Urothelium cell line (cell line): ENCODE measurements at places on chromosomes 12 and 14.
A peak's percentile ranks its signal among the peaks of the same experiment; 100 is the strongest.

DNA sequence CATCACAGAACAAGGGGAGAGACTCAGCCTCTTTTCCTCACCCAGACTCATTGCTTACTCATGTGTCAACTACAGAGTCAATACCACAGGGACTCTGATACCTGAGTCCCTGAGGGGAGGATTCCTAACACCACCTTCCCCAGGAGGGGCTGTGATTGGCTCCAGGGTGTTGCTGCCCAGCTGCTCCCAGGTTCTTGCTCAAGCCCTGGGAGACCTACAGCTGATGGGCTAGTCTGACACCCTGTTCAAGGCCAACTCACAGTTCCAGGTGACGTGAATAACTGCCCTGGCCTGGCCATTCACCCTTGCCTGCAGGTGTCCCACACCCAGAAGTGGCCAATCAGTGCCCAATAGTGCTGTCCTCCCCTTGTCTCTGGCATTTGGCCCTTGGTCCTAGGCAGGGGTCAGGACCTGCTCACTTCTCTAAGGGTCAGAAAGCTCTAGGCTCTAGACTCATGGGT, 8.6 kb downstream of the SPRYD4 start:
- no peak for DNase-seq

DNA sequence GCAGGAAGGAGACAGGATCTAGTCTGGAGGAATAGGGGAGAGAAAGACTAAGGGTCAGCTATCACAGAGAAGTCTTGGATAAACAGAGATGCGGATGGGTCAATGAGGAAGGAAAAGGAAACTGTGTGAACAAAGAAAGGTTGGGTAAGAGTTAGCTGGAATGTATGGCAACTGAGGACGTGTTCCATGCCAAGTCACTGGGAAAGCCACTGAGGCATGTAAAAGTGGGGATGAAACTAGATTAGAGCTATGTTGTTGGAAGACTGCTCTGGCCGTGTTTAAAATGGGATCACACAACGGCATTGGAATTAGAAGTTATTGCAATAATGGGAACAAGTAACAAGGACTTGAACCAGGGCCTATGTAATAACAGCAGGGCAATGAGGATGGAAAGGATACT, 3.9 kb upstream of the NR2C1 start:
- DNase-seq, result no peak

DNA sequence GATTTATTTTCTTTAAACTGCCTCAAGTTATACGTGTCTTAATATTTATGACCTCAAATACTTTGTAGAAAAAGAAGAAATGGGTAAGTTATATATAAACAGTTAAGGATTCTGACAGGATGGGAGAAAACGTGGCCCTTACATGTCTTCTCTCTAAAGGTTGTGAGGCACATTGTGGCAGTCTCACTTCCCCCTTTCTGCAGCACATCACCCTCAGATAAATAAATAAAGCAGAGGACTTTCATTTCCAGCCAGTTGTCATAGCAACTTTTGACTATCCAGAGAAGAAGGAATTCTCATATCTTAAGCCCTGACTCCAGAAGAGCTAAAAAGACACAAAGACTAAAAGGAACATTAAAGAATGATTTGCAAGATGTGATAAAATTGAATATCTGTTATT, 28.8 kb upstream of the CEP83 start:
- DNase-seq, result no peak

DNA sequence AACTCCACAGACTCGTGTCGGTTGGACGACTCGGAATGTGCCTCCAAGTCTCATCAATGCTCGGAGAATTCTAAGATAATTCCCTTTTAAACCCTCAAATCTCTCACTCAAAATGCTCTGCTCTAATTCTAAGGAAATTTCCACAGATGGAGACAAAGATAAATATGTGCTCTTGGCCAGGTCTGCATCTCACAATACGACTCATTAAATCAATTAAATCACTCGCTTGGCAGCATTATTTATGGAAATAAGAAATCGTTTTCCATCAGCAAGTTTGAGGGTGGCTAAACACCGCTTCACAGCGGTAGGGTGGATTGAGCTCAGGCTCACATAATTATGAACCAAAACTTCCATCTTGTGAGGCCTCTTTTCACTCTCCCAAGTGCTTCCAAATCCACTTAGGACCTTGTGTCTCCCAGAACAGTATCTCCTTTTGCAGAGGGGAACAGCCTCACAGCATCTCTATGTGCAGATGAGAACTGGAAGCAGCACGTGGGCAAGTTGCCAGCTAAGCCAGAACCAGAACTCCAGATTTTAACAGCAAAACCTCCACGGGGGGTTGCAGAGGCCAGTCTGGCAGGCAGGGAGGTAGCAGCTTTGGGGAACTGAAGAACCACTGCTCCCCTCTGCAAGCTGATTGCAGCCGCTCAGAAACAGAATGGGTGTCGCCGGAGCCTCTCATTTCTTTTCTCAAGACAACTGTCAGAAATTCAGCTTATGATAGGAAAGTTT, 43.8 kb downstream of the RIMBP2 start:
- no peak for DNase-seq

DNA sequence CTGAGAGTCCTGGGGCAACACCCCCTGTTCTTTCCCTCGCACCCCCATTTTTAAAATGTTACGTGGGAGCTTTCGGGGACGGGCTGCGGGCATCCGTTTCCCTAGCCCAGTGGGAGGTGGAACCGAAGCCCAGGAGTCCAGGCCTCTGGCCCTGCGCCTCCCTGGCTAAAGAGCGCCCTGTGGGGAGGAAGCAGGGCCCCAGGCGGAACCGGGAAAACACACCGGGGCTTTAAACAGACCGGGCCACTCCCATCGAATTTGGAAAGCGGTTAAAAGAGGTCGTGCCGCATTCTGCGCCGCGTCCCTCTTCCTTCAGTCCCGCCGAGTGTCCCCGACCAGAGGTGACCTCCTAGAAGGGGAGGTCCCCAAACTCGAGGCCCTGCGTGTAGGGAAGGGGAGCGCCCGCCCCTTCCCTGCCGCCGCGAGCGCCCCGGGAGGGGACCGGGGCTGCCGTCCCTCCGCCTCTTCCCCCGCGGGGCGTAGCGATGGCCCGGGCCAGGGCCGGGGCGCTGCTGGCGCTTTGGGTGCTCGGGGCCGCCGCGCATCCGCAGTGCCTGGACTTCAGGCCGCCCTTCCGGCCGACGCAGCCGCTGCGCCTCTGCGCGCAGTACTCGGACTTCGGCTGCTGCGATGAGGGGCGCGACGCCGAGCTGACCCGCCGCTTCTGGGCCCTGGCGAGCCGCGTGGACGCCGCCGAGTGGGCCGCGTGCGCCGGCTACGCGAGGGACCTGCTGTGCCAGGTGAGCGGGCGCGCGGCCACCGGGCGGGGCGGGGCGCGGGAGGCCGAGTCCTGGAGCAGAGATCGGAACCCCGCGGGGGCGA, at the start of gene HHIPL1:
HHIPL1 (plus strand) TSS at position 407 of the 822 bp plus-strand sequence; CDS start at position 486, 79 bp downstream.
- no peak for DNase-seq

DNA sequence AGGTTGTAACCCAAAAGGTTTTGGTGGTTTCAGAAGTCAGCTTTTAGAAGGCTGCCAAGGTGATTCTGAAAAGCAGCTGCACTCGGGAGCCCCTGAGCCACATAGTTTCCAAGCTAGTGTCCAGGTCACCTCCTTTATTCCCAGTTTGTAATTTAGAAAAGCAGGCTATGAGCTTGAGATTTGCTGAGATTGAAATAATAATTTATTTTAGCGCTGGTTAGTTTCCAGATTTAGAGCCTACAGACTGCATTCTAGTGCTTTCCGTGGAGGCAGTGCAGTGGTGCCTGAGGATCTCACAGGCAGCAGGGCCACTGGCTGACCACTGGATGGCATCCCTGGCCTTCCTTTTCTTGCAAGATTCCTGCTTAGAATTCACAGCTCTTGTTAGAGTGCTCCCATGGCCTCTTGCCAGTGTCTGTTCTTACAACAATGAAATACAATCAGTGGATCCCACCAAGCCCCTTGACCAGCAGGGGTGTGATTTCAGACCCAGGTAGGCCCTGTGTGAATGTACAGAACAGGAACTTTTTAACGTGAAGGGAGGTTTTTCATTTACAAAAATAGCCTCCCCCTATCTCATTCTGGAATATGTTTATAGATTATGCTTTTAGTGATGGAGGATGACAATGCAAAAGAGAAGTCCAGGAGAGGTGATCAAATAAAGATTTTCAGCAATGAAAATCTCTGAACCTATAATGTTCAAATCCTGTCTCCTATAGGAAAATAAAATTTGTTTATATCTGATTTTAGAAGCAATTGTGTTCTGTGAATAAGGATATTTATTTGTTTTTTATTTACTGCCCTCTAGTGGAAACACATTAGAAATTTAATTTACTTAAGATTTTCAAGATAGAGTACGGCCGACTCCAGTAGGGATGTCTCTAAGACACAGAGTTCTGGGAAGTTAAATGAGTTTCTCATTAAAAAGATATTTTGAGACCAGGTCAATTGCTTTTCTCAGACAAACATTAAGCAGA, 362.1 kb upstream of the STXBP6 start:
- DNase-seq, result peak; percentile 33

DNA sequence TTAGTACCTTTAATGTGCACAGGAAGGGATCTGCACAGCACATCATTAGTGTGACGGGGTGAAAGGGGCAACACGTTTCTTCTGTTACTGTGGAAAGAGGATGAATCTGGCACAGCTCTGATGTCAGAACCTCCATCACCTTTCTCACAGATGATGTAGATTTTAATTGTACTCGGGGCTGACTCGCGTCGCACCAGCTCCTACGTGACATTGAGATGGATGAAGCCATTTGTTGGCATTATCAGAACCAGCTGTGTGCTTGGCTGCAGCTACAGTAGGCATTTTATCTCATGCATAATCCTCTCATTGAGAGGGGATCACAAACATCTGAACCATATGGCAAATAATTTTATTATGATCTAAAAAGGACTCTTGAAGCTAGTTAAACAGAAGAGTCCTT, 173.6 kb downstream of the PDZRN4 start:
- DNase-seq, result no peak

GRCh38 chr12:20514598-20514997, 146.3 kb downstream of the PDE3A start:
- no peak for DNase-seq

DNA sequence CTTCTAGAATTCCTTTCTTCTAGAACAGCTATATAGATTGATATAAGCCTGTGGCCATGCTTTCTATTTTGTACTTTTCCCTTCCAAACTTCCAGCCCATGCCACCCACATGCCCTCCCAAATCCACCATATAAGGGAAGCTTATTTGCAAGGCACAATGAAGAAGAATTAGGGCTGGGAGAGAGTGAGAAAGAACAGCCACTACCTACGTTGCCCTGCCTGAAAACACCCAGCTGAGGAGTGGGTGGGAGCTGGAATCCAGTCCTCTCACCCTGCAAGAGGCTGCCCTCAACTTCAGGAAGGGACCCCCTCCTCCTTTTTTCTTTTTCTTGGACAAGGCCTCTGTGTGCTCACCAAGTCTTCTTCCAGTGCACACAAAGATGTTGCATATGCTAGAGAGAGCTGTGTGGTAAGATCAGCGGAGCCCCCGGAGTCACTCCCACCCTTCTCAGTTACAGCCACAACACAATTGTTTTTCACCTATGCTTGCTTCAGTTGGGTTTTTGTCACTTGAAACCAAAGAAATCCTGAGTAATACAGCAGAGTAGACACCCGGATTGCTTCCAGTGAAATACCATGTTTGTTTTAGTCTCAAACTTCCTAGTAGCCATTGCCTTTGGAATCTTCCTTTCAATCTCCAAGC, 38.8 kb downstream of the CDKL1 start:
- DNase-seq, result no peak

DNA sequence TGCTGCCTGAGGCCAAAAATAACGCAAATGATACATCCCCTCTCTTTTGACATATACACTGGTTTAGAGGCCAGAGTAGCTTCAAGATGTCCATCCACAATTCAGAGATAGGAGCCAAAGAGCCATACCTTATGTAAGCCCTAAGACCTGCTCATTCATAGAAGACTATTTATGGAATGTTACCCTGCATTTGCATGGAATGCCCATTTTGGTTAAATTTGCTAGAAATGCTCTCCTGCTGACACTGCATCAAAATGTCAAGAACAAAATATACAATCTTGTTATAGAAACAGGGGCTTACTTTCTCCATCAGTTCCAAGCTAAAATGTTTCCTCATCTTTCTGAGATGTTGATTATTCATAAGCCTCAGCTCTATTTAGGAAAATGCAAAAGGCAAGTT, 183.3 kb upstream of the CDKN3 start:
- DNase-seq, result no peak

- DNase-seq, result no peak
Observed at GRCh38 chr12:65818454-65819382, 5.6 kb upstream of the HMGA2 start.

GRCh38 chr14:101729382-101729781, 32.1 kb upstream of the PPP2R5C start:
- no peak for DNase-seq

DNA sequence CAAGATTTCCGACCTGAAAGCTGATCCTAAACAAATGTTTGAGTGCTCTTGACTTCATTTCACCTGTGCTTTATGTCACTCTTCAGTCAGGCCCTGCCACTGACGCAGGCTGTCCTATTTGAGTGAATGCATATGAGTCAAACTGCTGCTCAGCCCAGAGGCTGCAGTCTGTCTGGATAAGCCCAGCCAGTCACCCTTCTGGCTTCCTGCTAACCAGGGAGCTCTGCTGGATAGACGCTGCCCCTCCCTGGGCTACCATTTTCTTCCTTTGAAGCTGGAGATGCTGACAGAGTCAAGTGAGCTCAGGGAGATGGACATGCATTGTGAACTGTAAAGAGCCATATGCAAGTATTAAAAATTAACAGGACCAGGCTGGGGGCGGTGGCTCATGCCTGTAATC, 5.1 kb upstream of the TUNAR start:
- no peak for DNase-seq
